Stimulated activated CD8-positive, alpha-beta memory T cell treated with anti-CD3 and anti-CD28 coated beads, Interleukin-7, amount 100 ng/mL, for 24 hours (primary cell): ENCODE measurements at places on chromosomes 3 and 15.

DNA sequence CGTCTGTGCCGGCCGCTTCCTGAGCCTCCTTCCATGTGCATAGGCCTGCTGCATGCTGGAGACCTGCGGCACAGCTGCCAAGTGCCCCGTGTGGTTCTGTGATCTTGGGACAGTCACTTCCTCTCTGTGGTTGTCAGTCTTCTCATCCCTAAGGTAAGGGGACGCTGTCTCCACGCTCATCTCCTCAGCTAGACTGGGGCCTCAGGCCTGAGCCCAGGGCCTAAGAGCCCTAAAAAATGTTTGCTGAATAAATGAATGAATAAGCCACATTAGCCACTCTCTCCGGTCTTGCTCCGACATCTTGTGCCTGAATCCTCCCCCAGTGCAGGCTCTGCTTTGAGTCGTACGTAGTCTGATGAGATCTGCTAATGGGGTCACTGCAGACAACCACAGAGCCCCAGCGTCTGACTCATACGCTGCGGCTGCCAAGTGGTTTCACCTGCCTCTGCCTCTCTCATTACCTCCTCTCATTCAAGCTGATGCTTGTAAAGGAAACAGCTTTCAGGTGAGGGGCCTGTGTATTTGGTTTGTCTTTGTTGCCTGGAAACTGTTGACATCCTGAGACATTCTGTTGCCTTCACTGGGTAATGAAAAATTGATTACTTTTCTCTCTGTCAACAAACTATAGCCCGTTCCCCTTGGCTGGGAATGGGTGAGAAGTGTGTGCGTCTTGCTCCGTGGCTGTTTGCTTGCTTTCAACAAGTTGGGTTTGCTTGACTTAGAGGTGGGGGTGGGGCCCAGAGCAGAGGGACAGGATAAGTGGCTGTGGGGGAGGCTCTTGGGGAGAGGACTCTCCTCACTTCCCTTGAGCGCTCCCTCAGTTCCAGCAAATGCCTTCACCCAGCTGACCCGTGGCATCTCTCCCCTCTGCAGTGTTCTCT, 15.9 kb downstream of the RPLP1 start:
- DNase-seq, result peak; percentile 36

DNA sequence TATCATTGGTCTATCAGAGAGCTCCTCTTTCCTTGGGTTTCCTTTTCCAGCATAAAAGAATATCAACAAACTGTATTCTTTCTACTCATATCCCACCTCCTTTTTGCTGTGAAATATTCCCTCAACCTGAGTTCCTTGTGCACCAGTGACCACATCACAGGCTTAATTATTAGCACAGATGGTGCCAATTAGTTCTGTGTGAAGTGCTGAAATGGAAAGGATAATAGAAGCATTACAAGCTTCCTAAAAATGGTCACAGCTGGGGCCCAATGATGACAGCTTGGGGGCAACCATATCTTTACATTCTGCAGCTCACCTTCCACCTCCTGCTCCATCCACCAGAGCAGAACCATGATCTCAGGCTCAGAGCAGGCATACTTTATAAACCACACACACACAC, 84.6 kb downstream of the ANO10 start:
- no peak for DNase-seq

GRCh38 chr15:98548139-98548971, 100.0 kb upstream of the IGF1R start:
- DNase-seq, result peak; percentile 5

- no peak for DNase-seq
Observed at GRCh38 chr3:63251499-63251898, 26.6 kb upstream of the SYNPR start.

GRCh38 chr3:167480748-167481147, 6.9 kb upstream of the SERPINI2 start:
- no peak for DNase-seq

DNA sequence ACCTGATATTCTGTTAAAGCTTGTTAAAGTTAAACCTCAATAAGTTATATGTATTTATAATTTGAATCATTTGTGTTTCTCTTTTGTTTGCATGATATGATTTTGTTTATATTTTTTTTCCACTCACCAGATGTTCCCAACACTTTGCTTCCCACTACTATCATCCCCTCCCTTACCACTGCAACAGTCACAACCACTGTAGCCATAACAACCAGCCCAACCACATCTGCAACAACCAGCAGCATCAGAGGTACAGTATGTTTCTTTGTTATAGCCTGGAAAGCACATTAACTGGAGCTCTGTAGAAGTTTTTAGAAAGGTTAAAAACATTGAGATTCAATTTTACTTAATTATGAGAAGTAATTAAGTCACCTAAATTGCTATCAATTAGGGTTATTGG, 1011.9 kb downstream of the VGLL3 start:
- DNase-seq, result no peak

DNA sequence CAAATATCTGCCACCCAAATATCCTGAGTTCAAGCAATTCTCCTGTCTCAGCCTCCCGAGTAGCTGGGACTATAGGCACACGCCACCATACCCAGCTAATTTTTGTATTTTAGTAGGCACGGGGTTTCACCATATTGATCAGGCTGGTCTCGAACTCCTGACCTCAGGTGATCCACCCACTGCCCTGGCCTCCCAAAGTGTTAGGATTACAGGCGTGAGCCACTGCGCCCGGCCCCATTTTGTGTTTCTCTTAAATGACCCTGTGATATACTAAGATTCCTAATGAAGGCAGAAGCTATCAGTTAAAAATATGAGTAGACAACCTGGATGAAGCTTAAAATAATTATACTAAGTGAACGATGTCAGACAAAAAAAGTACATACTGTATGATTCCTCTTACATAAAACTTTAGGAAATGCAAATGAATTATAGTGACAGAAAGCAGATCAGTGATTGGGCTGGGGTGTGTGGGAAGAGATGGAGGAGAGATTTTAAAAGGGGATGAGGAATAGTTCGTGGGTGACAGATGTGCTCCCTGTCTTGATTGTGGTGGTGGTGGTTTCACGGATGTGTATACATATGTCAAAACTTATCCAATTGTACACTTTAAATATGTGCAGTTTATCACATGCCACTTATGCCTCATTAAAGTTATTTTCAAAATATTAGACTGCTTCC, 3.8 kb upstream of the KLHL40 start:
- no peak for DNase-seq

- no peak for DNase-seq
Observed at GRCh38 chr3:151034303-151034702, 51.2 kb upstream of the MED12L start.

GRCh38 chr3:14016900-14017475, 107.7 kb downstream of the CHCHD4 start:
- no peak for DNase-seq

GRCh38 chr15:77886805-77887448, 190.6 kb downstream of the TBC1D2B start:
- no peak for DNase-seq

DNA sequence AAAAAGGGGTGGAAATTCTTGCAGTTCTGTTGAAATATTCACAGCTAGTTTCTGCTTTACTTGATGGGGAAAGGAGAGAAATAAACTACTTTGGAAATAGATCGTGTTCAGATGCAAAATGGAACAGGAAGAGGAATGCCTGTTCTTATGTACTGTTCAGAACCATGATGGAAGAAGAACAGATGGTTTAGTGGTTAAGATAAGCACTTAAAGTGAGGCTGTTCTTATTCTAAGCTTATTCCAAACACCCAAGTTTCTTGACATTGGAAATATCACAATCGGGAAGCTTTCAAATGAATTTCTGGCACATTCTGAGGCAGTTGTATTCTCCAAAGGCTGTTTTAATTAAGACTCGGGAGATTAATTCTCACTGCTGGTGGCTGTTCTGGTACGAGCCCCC, 228.5 kb downstream of the LSAMP start:
- DNase-seq, result no peak

GRCh38 chr3:18853269-18853668, 295.0 kb upstream of the KCNH8 start:
- no peak for DNase-seq

DNA sequence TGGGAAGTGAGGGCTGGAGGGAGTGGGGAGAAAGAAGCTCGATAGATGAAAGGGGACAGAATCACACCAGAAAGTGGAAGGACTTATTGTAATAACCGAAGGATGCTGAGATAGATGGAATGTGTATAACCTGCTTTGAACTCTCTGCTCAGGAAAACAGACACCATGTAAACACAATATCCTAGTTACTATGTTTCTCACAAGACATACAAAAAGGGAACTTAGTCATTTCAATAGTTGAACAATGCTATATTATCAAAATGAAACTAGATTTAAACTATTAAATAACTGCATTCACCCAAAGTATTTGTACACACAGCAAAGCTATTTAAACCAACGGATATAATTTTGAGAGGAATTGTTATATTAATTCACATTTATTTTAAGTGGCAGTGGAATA, 108.3 kb upstream of the GADL1 start:
- no peak for DNase-seq

- DNase-seq, result no peak
Observed at GRCh38 chr3:140399871-140400270, 278.0 kb upstream of the TRIM42 start.

DNA sequence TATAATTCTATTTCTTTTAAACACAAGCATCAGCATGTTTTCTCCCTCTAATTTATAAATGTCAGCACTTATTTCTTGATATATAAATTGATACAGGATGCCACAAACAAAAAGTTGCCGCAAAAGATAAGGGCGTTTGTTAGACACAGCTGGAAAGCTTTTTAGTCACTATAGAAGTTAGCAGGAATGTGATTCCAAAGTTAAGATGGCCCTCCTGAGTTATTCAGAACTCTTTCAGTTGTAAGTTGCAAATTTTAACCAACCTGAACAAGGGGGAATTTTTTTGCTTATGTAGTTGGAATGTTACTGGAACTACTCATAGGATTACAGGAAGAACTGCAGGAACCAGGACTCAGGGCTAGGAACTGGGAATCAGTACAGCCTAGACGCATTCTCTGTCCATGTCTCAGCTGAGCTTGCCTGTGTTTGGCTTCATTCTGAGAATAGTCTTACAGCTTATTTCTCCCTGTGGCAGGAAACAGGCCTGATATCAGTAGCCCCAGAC, 166.3 kb downstream of the VGLL4 start:
- no peak for DNase-seq

GRCh38 chr3:411226-411625, 214.7 kb downstream of the CHL1 start:
- DNase-seq, result no peak

DNA sequence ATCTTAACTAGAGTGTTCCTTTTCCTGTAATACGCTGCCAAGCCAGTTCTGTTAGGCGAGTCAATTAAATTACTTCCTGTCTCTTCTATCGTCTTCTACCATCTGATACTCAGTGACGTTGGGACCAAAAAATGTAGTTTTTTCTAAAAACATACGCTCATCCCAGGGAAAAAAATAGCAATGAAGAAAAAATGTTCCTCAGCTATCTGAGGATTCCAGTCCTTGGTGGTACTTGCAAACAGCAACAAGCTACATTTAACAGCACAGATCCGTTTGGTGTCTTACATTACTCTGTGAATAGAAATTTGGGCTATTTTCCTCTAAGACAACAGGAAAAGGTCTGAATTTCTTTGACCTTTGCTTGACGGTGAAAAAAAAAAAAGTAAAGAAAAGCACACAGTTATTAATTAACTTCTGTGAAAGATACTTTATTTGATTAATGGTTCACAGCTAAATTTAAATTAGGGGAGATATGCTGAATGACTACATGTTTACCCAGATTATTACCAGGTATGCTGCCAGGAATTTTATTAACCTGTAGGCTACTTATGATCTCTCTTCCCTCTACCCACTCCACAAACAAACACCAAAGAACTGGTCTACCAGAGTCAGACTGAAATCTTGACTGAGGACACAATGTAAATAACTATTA, 254.4 kb upstream of the ZPLD1 start:
- no peak for DNase-seq

- no peak for DNase-seq
Observed at GRCh38 chr3:11379824-11380701, 107.9 kb downstream of the ATG7 start.

DNA sequence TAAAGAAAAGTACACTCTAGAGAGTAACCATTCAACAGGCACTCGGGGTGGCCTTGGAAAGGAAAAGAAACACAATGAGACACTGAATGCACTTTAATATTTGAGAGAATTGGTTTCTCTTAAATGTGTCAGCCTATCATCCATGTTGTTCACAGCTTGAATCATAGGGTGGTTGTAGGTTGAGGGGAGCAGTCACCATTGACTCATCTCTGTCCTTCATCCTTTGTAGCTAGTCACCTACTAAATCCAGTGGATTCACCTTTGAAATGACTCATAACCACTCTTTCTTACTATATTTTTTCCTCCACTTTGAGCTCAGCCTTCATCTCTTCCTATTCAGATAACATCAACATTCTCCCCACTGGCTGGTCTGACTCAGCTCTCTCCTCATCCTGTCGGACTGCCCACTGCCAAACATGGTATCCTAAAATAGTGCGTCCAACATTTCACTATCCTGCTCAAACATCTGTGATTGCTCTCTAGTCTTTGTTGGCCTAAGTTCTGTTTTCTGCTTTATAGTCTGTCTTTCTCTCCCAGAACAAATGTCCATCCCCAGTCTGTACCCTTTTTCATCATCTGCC, 182.7 kb upstream of the GADL1 start:
- no peak for DNase-seq

GRCh38 chr3:133049491-133049890, 11.3 kb downstream of the TMEM108 start:
- DNase-seq, result no peak

DNA sequence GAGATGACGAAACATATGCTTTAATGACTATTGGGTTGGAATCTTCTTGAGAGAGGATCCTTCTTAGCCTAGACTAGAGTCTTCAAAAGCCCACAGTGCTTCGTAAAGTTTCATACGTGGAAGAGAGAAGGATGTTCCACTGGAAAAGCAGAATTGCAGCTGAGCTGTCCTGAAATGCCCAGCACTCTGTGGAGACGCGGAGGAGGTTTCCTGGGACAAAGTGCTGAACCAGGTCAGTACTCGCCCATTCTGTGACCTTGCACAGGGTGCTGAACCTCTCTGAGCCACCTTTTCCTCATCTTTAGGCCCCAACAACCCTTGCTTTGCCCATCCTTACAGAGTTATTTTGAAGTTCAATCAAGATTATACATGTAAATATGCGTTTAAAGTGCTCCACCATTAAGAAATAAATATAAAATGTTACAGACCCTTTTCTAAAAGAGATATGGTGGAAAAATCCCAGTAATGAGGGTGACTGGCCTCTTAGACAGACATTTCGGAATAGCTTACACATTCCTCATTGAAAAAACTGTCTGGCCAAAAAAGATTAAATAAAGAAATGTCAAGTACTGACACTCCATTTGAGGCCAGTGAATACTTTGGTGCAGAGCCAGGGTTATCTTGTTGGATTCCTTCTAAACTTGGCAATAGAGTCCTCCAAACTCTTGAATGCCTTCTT, 4.2 kb upstream of the MAGEF1 start:
- no peak for DNase-seq

- no peak for DNase-seq
Observed at GRCh38 chr15:62087671-62088352, 21.0 kb downstream of the C2CD4A start.

- DNase-seq, result no peak
Observed at GRCh38 chr15:42107473-42107872, 13.1 kb upstream of the PLA2G4D start.

GRCh38 chr15:38085114-38085513, 150.7 kb downstream of the TMCO5A start:
- no peak for DNase-seq
